Suppressor macrophage (primary cell): ENCODE measurements at places on chromosomes 16 and 17.

- no peak for DNase-seq
Observed at GRCh38 chr16:89056592-89056991, 37.1 kb upstream of the ACSF3 start.

- no peak for DNase-seq
Observed at GRCh38 chr17:31116167-31116566, 21.4 kb downstream of the NF1 start.

GRCh38 chr17:6139447-6139832 is 69.3 kb downstream of the WSCD1 start:
- DNase-seq = no peak

DNA sequence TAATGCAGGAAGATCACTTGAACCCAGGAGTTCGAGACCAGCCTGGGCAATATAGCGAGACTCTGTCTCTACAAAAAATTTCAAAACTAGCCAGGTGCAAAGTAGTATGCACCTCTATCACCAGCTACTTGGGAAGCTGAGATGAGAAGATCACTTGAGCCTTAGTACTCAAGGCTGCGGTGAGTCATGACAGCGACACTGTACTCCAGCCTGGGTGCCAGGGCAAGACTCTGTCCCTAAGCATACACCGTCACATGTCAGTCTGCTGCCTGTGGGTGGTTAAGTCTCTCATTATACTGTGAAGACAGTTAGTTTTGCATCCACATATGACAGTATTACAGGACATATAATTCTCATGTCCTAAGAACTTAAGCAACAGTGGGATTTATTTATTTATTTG is 21.8 kb downstream of the NMRAL1 start:
- DNase-seq = peak; percentile 7
